ENCODE measurements at places on chromosomes 11 and 22.

GRCh38 chr11:119788096-119788883 is 59.3 kb upstream of the NECTIN1 start:
- no peak for DNase-seq

DNA sequence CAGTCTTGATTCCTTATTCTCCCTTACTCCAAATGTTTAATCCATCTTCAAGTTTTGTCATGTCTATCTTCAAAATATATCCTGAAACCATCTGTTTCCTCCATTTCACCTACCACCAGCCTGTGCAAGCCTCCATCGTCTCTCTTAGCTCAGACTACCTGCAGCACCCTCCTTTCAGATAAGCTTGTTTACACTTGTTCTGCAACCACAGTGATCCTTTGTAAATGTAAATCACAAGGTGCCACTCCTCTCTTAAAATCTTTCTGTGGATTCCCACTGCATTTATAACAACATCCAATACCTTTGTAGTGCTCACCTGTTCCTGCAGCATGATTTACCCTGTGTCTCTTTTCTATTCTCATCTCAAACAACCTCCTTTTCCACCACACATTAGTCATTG is 31.8 kb upstream of the GPR83 start:
- no peak for DNase-seq

DNA sequence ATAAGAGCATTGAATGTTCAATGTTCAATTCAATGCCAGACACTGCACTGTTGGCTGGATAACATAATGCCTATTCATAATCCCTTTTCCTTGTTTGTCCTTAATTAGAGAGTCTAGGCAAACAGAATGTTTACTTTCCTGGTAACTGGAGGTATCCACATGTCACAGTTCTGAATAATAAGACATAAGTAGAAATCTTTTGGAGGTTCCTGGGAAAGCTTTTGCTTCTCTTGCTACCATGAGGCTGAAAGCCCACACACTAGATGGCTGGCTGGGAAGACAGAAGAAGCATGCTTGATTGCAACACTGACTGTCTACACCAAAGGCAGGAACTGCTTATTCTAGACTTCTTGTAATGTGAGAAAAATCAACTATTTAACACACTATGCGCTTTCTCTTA is 79.5 kb downstream of the GAB2 start:
- no peak for DNase-seq

DNA sequence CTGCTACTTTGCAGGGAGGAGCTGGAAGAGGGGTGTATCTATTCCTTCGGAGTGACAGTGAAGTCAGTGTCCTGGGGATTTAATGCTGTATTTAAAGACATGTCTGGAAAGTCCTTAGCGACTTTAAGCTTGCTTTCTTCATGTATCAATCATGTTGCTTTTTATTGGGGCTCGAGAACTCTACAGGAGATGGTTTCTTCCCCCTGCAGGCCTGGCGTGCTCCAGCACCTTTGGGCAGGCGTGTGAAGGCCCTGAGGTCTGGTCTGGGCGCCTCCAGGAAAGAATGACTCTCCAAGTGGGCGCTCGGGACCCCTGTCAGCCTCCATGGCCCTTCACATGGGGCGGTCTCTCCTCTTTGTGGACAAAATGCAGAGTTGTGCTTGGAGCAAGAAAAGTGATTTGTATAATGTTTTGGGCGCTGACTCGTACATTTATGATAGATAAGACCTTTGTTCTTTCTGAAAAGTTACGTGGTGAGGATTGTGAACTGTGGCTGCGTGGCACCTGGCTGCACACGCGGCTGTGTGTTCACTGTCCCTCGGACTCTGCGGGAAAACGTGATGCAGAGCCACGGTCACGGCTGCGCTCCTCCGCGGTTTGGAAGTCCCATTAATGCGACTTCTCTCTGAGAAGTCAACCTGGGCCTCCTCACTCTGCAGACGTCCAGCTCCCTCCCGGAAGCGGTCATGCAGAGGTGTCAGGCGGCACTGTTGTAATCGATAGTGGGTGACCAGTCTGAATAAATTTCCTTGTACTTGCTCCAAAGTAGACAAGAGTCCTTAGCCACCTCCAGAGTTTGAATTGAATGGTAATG is 282.5 kb downstream of the TBC1D22A start:
- DNase-seq, result no peak

DNA sequence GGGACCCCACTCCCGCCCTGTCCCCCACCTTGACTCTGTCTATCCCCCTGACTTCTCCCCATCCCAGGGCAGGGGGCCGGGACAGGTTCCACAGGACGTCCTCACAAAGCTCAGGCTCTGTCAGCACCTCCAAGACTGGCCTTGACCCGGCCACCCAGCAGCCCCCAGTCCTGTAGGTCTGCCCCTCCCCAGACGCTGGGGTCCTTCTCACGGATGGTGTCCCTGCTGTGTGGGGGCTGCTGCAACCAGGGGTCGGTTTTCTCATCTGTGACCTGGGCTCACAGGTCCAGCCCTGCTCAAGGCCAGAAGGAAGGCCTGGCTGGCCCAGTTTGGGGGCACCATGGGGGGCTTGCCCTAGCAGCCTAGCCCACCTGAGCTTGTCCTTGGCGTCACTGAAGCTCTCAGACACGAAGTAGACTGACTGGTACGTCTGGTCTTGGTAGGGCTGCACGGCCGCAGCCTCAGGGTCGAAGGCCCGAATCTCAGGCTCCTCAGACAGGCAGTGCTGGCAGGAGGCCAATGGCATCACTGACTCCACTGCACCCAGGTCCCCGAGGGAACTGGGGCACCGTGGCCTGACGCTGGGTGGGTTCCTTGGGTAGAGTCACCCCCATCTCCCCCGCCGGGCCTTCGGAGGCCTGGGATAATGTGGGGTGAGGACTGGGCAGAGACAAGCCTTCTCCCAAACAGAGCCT is 4.0 kb upstream of the INS start:
- no peak for DNase-seq

DNA sequence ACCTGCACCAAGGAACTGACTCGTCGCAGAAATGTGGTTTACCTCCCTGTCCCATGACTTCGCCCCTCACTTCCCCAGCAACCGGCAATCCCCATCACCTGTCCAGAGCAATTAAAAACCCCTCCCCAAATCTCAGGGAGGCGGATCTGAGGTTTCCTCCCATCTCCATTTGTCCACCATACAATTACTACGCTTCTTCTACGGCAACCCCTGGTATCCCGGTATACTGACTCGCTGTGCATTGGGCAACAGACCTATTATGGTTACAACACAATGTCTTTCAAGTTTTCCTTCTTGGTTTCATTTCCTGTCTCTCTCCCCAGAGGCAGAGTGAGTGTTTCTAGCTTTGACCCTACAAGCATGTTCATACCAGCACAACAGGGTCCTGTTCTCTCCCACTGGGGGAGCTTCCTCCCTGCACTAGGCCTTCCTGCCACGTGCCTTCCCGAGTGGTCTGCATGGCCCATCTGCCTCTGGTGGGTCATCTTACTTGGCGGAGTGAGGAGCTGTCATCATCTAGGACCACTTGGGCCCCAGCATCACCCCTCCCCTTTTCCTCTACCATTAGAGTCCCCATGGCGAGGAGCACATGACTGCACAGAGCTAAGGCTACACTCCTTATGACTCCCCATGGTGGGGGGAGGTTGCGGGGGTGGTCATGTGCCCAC is 30.3 kb upstream of the NAP1L4 start:
- DNase-seq, result no peak

DNA sequence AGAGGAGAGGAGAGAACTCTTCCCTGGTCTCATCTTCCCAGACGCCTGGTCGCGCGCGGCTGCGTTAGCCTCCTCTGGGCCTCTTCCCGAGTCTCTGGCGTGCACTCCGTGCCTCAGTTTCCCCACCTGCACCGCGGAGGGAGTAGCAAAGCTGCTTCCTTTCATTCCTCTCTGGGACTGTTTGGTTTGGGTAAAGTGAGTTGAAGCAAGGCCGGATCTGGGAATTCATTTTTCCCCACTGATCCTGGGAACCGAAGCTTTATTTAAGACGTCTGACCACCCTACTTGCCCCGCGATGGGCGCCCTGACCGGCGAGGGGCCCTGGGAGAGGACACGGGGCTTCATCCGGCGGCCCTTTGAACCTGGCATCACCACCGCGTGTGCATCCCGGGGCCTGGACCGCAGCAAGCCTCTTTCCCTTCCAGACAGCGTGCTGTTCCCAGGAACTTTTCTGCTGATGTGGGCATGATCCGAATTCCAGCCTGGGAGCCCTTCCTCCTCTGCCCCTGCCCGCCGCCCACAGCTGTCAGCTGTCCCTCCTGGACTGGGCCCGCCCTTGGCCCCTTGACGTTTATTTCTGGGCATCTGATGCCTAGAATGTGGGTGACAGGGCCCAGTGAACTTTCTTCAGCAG is 758 bp downstream of the LDLRAD3 start:
- no peak for DNase-seq
